ENCODE measurements at places on chromosomes 5 and 9. TPM values are rescaled to one million over a fixed set of nuclear protein-coding genes. Genes with fewer than 3 reads are reported as not detected.

COL15A1 gene
- 0.47 TPM for total RNA-seq

KIF20A gene
- 43.0 TPM for total RNA-seq

C9orf43 gene
- total RNA-seq, result 1.1 TPM

IL4 gene
- not detected for total RNA-seq

PCDHGA3 gene
- total RNA-seq, result not detected
